Effector CD8-positive, alpha-beta T cell (primary cell): ENCODE measurements at places on chromosomes 7 and 10.

DNA sequence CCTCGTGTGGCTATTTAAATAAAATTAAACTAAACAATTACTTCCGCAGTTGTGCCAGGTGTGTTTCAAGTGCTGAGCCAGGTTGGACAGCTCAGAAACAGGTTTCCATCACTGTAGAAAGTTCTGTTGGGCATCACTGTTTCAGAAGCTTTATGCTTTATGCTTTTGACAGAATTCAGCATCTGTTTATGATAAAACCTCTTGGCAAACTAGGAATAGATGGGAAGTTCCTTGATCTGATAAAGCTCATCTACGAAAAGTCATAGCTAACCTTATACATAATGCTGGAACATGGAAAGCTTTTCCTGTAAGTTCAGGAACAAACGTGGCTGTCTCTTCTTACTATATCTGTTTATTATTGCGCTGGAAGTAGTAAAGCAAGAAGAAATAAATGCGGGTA, 143.4 kb downstream of the DOCK1 start:
- DNase-seq: no peak

GRCh38 chr10:65033957-65034356, 1512.8 kb downstream of the REEP3 start:
- DNase-seq: no peak

DNA sequence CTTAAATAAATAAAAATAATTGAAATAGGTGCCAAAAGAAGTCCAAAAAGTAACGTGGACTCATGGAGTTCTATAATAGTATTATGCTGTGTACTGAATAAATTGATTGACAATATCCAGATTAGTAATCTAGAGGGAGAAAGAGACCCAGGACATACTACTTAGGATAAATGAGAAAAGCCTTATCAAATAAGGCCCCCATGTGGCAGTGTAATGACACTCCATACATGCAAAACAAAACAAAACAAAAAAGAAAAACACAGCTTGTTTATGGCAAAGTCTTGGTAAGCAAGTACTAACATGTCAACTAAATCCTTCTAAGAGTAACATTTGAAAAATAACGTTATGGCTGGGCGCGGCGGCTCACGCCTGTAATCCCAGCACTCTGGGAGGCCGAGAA, 3.6 kb upstream of the RUNDC3B start:
- DNase-seq: no peak

- DNase-seq: no peak
Observed at GRCh38 chr7:132872034-132872433, 209.9 kb downstream of the CHCHD3 start.

- no peak for DNase-seq
Observed at GRCh38 chr10:130576427-130576826, 440.2 kb downstream of the GLRX3 start.

DNA sequence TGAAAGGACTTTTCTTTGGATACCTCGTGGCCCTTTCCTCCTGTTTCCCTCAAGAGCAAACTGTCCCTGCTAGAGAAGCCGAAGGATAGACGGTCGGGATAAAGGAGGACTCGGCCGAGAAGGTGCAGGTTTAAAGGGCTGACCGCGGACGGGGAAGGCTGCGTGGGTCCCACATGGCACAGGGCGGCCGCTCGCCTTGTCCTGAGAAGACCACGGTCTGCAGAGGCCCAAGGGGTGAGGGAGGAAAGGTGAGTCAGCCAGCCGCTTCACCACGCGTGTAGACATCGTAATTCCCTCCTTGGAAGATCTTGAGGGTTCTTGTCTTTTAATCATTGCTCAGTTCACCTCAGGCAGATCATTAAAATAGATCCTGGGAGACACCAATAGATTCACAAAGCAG, 253.8 kb downstream of the DPP6 start:
- no peak for DNase-seq

DNA sequence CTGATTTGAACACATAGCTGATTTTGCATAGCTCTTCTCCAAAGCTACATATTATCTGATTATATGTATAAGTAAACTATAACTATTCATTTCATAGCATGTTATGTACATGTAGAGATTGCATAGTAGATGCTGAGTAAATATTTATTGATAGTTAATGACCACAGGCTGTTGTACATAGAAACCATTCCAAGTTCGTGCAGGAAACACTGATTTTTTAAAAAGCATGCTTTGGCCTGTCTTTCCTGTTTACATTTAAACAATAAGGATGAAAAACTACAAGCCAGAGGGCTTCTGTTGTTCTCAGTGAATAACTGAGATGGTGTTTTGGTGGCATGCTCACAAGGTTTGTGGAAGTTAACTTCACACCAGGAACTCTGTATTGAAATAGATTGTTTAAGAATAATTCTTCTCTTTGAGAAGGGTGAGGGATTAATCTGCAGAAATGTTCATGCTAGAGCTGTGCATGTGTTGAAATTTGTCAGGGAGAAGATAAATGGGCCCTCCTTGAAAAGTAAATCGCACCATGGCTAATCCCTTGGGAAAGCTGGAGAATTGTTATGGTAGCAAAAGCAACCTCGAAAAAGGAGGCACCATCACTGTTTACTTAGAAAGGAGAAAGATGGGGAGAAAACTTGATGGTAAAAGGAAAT, 120.2 kb upstream of the SP8 start:
- DNase-seq: no peak

DNA sequence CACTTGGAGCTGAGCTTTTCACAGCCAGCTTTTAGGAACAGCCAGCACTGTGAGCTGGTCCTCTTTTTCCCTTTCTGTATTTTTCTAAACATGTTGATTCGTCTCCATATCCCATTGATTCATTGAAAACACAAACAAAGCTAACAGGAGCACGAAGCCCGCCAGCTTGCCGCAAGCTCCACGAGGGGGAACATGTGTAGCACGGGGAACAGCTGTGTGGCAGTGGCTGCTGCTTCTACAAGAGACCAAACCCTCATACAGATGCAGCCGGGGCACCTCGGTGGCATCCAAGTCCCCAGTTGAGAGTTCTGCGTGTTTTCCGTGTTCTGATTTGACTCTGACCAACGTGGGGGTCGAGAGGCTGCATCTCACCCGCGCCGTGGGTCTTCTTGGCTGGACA, 80.8 kb upstream of the SH2B2 start:
- DNase-seq: no peak

DNA sequence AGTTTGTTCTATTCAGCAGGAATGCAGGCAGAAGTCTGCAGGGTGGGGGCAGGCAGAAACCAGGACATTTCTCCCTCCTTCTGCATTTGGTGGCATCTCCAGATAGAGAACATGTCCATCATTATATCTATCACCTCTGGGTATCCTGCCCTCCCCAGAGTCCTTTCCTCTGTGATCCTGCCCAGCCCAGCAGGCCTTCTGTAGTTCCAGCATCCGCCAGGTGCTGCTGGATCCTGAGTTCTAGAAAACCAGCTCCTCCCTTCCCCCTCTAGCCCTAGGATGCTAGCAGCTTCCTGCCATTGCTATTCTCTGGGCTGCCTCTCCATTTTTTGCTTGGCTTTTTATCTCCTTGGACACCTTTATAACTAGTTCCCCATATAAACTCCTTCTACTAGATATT, 180.3 kb downstream of the KCNMA1 start:
- DNase-seq: no peak

DNA sequence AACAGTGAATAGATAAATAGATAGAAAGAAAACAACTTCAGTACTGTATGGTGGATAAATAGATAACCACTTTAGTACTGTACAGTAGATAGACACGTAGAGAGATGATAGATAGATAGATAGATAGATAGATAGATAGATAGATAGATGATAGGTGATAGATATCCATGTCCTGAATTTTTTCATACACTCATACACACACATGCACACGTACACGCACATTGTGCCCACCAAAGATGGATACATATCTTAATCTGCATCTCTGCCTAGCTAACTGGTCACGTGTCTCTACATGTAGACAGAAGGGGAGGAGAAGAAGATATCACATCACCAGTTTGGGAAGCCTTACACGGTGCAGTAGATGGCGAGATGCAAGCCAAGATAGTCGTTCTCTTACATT, 99.2 kb downstream of the ARID5B start:
- no peak for DNase-seq

DNA sequence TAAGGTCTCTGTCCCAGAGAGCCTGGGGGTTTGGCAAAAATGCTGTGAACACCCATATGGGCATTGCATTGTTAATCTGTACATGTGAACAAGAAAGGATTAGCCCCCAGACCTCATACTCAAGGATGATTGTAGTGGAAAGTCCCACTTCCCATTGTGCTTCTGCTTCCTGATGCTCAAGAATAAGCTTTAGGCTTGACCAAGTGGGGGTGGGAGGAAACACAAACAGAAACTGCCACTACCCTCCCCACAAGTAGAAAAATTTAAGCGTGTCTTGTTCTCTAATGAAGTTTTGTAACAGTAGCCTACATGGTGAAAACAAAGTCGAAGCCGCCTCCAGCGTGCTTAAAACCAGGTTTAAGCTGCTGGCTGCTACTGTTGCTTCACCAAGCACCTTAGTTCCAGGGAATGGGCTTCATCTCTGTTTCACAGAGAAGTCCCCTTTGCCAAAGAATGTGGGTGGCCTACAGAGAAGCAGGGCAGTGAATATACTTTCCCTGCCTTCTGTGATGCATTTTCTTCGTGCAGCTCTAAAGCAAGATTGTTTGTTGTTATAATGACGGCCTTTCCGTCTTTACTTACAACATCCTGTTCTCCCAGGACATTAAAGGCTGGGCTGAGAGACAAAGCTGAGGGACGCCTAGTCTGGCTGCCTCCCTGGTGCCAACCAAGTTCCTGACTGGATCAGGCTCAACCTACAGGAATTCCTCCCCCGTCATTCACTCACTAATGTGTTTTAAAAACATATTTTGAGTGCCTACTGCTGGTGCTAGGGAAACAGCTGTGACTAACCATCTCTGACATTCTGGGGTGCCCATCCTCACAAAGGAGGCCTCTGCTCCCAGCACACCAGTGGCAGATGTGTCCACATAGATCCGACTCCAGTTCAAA, 32.1 kb upstream of the CCSER2 start:
- DNase-seq: no peak

- DNase-seq: no peak
Observed at GRCh38 chr7:24869572-24869971, 110.4 kb downstream of the OSBPL3 start.

DNA sequence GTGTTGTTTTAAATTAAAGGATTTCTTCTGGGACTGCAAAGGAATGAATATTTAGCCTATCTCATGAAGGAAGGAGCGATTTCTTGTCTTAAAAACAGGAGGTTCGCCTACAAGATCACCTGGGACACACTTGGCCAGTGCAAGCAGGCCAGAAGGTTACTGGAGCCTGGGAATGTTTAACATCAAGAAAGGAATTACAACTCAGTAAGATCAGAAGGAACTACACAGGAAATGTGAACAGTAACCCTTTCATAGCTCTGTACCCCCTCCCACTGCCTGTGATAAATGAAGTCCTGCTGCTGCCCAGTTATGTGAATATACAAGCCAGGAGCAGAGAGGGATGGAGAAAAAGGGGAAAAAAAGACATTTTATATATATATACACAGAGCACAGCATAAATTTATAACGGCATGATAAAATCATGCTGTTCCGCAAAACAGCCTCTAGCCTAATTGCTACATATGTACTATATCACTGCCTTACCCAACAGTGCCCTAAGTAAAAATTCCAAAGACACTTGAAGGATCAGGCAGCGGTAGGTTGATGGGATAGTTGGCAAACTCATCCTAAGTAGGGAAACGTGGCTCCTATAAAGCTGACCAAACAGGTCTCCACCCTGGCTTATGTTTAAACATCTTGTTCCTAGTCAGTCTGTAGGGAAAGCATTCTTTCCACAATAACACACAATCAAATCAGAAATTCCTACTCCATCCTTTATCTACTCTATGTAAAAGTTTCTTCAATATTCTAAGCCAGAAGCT, 63.8 kb downstream of the ZNF438 start:
- DNase-seq: no peak

DNA sequence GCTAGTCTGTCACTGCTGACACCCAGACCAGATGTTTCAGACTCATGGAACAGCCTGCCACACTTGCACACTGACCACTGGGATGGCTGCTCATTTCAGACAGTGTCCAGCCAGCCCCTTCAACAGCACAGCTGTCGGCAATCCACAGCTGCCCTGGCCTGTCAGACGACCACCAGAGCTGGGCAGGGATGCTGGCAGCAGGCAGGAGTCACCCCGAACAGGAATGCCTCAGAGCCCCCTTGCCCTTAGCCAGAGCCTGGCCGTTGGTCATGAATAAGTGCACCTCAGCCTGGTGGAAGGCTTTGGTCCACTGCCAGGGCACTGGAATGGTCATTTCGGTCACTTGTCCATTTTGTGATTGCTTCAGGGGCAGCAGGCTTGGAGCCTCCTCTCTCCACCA, 149.6 kb upstream of the TCERG1L start:
- DNase-seq: no peak

- no peak for DNase-seq
Observed at GRCh38 chr10:44234483-44234875, 150.4 kb downstream of the CXCL12 start.

DNA sequence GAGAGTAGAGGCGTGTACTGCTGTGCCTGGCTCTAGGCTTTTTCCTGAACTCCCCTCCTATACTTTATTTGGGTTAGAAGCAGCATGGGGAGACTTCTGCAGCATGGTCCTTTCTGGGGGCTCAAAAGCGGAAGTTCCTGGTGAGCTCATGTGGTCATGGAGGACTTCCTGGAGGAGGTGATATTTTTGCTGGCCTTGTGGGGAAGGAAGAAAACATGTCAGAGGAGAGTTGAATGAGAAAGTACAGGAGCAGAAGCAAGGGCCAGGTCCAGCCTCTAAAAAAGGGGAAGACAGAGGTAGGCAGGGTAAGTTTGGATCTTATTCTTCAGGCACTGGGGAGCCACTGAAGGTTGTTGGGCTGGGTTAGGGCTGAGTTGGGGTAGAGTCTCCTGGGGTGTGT, 45.5 kb downstream of the CASTOR2 start:
- DNase-seq: no peak

DNA sequence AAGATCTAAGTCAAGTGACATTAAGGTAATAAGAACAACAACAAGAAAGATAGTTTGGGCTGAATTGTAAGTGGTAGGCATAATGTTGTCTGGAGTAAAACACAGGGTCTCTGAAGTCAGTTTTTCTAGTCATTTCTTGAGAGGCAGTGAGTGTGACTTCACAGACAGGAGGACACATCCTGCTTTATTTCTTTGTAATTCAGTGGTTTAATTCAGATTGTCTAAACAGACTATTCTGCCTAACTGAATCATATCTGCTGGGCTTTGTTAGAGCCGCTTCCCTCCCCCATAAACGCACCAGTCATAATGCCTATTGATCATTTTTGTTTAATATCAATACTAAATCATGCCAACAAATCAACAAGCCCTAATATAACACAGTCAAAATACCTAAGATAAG, 46.8 kb downstream of the AGK start:
- no peak for DNase-seq

DNA sequence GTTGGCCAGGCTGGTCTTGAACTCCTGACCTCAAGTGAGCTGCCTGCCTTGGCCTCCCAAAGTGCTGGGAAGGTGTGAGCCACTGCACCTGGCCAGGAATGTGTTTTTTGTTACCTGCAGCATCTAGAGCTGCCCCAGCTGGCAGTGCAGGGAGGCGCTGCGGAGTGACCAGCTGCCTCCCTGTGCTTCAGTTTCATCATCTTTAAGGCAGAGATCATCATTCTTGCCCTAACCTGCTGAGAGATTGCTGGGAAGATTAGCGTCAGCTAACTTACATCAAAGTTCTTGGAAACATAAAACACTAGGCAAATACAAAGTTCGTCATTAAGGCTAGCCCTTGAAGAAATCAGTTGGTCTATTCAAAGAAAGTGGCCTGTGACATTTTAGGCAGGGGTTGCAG, 2.3 kb downstream of the ZNF282 start:
- no peak for DNase-seq
